ENCODE measurements at places on chromosomes 16 and 17.

DNA sequence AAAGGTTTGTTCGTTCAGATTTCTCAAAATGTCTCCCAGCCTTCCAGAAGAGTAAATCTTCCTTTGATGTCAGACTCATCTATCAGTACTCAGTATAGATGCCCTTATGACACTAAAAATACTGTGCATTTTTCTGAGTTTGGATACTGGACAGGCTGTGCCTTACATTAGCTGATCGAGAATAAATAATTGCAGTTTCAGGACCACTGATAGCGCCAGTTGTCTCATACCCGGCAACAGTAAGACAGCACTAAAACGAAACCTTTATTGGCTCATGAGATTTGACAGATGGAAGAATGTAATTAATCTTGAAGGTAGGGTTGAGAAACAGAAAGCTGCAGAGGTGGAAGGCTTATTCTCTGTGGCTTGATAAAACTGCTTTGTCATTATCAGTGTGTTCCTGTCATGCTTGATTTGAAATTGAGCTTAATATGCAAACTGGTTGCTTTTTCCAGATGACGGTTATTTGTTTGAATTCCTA, 1.2 kb downstream of the ATP6V0A1 start:
- DNase-seq: no peak

DNA sequence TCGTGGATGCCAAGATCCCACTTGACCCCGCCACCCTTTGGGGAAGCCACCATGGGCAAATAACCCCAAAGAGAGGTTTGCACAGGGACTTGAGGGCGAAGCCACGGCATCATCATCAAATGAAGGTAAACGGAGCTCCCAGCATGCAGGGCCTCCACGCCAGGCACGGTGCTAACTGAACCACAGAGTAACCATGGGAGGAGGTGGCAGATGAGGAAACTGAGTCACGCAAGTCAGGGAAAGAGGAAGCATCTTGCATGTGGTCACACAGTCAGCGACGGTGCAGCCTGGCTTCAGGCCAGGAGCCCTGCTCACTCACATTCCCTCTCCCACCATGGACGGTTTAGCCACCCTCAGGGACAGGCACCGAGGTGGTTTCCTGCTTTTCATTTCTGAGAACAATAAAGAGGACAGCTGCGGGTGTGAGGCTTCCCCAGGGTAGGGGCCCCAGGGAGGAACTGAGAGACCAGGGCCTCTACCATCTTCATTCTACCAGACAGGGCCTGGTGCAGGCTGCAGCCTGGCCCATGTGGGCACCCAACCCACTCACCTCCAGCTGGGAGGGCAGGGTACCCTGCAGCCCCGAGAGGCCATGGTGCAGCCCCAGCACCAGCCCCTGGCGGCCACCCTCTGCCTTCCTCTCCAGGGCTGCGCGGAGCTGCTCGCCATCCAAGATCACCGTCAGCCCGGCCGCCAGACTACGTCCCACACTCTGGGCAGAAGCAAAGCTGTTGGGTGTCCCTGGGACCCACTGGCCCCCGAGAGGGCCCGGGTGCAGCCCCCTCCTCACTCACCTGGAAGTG, 78.3 kb downstream of the RMI2 start:
- DNase-seq: no peak

GRCh38 chr16:86018487-86018886, 119.5 kb downstream of the IRF8 start:
- DNase-seq: peak; percentile 62

DNA sequence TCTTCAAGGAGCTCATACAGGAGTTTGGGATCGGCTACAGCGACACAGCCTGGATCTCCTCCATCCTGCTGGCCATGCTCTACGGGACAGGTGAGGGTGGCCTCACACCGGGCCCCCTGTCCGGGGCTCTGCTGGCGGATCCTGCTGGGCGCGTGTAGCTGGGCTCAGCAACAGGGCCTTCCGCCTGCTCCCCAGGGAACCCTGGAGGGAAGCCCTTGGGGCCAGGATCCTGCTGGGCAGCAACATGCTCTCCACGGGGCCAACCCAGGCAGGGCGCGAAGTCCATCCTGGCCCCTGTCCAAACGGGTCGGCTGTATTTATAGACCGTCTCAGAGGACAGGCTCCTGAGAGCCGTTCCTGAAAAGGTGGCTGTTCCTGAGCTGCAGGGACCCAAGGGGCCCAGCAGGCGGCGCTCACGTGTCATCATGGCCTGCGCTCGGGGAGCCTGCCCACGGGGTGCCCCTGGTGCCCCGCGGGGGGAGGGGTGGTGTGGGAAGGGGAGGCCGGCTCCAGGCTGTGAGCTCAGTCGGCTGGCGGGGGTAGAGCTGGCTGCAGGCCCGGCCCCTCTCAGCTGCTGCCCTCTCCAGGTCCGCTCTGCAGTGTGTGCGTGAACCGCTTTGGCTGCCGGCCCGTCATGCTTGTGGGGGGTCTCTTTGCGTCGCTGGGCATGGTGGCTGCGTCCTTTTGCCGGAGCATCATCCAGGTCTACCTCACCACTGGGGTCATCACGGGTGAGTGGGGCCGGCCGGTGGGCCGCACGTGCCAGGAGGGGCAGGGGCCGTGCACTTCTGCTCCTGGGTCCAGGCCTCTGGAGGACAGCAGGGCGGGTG, 7.5 kb downstream of the SLC16A3 start:
- DNase-seq: peak; percentile 76

DNA sequence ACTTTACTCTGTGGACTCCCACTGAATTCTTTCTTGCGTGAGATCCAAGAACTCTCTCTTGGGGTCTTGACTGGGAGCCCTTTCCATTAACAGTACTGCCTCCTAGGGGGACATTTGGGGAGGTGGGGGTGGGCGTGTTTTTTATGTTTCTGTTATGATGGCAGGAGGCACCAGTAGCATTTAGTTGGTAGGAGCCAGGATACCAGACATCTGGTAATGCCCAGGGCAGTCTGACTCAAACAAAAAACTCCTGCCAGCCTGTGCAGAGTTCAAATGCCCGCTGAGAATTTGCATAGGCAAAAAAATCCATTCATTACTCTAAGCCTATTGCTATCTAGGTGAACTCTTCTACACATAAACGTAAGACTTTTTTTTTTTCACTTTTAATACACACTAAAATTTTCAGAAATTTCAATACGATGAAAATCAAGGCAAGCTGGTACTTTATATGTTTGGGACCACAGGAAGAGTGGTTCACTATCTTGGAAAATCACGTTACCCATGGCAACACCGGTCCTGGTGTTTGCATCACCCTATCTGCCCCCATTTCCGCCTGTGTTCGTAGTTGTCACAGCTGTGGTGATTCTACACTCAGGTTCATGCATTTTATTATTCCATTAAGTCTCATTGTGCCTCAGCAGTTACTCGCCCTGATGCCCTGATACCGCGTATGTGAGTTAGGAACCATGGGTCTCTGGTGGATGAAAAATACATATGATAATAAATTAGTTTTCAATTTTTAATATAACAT, 121.1 kb upstream of the XYLT1 start:
- no peak for DNase-seq

- DNase-seq: peak; percentile 9
These were observed 103.9 kb upstream of the ZNF750 start for GRCh38 chr17:82943751-82944150.

GRCh38 chr17:1557355-1558095, 5.1 kb downstream of the PITPNA start:
- DNase-seq: no peak
